ENCODE measurements at places on chromosomes 12 and 14.

DNA sequence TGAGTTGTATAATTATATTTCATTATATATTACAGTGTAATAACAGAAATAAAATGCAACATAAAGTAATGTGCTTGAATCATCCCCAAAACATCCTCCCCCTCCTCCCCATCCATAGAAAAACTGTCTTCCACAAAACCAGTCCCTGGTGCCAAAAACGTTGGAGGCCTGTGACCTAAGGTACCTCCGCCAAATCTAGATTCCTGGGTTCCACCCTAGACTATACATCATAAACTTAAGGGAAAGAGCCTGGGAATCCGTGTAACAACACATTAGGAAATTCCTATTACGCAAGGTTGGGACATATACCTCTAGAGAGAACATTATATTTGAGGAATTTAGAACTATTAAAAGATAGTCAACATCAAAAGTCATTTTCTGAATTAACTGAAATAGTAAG lies 38.0 kb downstream of the SPPL3 start:
- no peak for DNase-seq

- no peak for DNase-seq
Measured at GRCh38 chr14:70139384-70139783, 49.4 kb downstream of the SLC8A3 start.

- DNase-seq = no peak
Measured at GRCh38 chr12:74535536-74535935, 2.1 kb upstream of the ATXN7L3B start.

DNA sequence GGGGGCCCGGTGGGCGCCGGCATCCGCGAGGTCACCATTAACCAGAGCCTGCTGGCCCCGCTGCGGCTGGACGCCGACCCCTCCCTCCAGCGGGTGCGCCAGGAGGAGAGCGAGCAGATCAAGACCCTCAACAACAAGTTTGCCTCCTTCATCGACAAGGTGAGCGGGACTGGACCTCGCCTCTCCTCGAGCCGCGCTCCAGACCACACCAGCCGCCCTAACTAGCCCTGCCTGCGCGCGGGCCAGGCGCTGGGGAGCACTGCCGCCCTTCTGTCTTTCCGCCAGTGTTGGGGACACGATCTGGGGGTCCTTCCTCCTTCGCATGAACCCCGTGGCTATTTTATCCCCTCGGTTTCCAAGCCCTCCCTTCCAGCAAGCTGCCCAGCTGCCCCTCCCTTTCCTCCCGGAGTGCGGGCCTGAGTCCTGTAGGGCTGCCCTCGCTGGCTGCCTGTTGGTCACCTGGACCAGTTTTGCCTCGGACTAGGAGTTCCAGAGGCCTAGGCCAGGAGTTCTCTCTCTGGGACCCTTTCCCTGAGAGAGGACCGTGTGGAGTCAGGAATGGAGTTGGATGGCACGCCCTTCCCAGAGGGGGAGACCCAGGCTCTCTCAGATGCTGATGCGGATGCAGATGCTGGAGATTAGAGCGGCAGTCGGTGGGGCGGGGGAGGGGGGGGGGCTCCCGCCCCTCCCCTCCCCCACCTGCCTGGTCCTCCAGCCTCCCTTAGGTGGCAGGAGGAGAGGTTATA lies 592 bp downstream of the KRT7 start:
- DNase-seq = no peak

GRCh38 chr12:52291267-52291935 lies at the start of gene KRT81:
Gene KRT81, minus strand, starts transcription at chr12:52291534. Its CDS starts 69 bp downstream, at chr12:52291465.
- no peak for DNase-seq

DNA sequence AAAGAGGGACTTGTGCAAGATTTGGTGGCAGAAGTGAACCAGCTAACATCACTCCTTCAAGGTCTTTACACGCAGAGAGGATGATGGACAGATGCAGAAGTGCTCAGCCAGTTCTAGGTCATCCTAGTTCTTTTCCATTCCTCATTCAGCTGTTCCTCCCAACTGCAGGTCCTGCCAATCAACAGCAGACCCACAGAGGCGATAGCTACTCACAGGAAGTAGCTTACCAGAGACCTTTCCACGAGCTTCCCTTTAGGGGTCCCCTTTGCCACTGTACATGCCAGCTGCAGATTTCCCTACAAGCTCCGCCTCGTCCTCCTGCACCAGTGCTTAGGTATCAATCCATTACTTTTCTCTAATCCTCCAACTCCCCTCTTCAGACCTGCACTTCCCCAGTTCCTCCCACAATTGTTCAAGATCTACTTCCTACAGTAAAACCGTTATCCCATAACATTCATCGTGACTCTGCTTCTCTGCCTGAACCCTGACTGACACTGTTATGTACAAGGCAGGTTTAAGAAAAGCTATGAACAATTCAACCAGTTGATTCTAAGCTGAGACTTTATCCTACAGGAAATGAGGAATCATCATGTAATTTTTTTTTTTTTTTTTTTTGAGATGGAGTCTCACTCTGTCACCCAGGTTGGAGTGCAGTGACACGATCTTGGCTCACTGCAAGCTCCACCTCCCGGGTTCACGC lies 22.5 kb downstream of the RECQL start:
- DNase-seq = no peak

- DNase-seq = no peak
Measured at GRCh38 chr12:58847901-58848600, 72.3 kb downstream of the LRIG3 start.

DNA sequence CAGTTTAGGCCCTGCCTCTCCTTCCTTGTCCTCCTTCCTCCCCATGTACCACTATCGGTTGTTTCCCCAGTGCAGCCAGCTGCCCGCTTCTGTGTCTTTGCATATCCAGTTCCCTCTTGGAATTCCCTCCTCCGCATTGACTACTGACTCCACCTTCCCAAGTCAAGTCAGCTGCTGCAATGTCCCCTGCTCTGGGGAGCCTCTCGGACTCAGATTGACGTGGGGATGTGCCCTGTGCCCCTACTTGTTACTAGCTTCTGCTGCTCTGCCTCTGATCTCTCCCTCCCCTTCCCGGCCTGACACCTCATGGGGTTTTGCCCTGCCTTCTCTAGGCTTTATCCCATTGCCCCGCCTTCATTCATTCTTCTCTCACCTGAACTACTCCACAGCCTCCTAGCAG lies 2.1 kb upstream of the CD9 start:
- no peak for DNase-seq

GRCh38 chr12:95949477-95950206 lies 6.5 kb downstream of the AMDHD1 start:
- DNase-seq = no peak

- DNase-seq = no peak
Measured at GRCh38 chr14:94054936-94055335, 26.1 kb downstream of the DDX24 start.

GRCh38 chr12:41962171-41962572 lies 182.5 kb downstream of the GXYLT1 start:
- no peak for DNase-seq

DNA sequence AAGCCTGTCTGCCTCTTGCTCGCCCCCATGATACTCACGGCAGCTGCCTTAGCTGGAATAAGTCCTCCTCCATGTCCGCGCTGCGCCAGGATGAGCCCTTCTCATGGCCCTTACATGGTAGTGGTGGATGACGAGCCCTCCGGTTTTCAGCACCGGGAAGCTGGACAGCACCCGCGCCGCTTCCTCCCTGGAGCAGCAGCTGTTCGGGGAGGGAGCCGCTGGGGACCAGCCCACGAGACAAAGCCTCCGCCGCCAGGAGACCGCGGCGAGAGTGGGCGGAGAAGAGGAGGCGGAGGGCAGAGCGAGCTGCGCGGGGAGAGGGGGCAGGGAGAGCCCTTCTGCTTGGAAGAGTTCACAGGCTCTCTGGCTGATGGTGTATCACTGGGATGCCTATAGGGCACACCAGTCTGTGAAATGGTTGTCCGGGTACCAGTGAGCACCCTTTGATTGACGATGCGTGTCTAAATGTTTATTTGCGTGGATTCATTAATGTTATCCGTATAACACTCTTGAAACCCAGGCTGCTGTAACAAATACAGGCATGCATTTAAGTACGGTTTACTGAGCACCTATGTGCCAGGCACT lies at the start of gene SVOP:
Gene SVOP, minus strand, starts transcription at position 273 of the 585 bp plus-strand sequence. Its CDS starts 200 bp downstream, at position 73.
- no peak for DNase-seq

DNA sequence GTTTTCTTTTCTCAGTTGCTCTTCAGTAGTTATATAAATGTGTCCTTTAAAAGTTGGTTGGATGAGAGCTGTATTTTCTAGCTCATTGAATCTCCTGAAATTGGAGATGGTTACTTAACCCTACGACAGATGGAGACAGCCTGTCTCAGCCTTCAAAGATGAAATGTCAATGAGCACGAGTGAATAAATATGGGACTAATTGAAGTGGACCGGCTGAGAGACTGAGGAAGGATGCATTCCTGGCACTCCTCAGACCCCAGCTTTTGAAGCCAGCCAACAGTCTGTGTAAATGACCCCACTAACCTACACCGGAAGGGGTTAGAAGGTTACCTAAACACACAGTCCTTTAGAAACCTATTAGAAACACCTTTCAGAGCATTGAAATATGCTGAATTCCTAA lies 46.6 kb downstream of the PDZRN4 start:
- DNase-seq = no peak

DNA sequence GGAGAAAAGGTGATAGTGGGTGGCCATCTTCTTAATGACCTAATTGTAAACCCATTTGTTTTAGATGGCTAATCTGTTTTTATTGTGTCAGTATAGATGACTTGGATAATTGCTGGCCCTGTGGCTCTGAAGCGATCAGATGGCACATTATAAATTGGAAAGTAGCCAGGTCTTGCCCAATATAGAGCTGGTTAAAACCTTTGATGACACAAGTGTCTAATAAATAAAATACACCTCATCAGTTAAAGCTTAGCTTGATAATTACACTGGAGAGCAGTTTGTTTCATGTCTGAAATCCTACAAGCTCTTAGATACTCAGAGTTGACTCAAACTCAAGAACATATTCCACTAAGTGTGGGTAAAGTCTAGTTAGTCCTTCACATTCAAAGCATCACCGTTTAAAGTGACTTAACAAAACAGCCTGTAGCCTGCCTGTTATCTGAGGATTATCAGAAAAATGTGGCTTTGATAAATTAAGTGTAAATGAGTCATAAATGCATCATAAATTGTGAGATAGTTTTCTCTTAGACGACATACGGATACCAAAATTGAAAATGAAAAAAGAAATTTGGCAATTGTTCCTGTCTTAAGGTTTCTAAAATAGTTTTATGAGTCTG lies 280.9 kb downstream of the LRIG3 start:
- no peak for DNase-seq

DNA sequence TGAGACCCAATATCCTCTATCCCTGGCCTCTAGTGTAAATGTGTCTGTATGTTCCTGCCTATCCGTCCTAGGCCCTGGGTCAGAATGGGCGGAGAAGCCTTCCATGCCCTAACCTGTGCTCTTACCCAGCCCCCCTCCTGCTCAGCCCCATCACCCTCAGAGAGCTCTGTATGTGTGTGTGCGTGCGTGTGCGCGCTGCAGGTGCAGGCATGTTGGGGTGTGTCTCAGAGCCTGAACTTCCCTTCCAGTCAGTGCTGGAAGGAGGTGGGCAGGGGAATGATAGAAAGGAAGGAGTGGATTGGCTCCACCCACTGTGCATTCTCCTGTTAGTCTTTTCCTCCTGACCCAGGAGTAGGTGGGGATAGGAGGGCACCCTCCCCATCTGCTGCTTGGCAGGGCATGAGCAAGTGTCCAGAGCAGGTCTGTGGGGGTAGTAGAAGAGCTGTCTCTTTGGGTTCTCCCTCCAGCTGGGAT lies 7.2 kb downstream of the NAB2 start:
- DNase-seq = no peak

DNA sequence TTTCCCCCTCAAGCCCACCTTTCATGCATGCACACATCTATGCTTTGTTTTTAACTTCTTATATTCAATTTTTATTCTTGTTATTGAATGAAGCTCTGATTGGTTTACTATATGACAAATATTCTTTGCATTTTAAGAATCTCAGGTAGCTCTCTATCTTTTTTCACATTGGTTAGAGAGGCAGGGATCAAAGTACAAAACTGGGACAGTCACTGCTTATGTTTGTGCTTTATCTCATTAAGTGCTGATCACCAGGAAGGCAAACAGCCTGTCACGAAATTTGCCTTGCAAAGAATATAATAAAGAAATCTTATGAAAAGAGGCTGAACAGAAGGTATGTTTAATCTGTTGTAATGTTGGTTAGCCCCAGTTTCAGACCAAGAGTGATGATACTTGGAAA lies 29.7 kb upstream of the INSM2 start:
- no peak for DNase-seq

DNA sequence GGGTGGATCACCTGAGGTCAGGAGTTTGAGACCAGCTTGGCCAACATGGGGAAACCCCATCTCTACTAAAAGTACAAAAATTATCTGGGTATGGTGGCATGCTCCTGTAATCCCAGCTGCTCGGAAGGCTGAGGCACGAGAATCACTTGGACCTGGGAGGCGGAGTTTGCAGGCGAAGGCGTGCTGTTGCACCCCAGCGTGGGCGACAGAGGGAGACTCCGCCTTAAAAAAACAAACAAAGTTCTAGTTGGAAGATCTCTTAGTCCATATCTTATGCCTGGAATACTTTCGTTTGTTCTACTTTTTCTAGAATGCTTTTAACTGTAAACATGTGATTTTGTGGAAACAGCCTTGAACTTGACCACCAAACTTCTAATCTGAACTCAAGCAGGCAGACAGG lies 38.7 kb downstream of the PPHLN1 start:
- DNase-seq = no peak

- no peak for DNase-seq
Measured at GRCh38 chr12:103028881-103029639, 71.6 kb downstream of the ASCL1 start.

GRCh38 chr12:91870872-91871707 lies 274.6 kb downstream of the BTG1 start:
- DNase-seq = no peak

DNA sequence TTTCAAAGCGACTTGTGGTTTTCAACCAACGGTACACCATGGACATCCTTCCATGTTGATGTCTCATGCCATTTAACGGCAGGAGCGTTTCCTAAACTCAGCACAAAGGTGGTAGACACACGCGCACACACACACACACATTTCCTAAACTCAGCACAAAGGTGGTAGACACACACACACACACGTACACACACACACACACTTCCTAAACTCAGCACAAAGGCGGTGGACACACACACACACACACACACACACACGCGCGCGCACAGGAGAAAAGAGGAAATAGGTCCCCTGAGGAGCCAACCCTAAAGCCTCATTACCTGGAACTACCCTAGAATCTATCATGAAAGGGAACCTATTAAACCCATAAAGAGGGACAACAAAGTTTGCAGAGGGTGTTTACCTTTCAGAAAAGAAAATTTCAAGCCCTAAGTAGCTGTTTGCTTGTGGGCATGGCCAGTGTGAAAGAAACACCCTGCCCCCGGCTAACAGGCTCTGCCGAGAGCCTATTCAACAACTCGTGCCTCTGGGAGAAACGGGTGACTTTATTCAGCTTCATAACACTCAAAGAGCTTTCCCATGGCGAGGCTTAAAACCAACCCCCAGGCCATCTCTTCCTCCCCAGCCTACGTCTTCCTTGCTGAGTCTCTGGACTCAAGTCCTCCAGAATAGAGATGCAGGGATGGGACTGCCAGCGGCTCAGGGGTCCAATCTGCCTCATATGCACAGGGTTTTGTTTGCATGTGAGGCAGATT lies 31.8 kb downstream of the SLC8B1 start:
- DNase-seq = no peak

All from hematopoietic multipotent progenitor cell treated with erythropoietin and hydrocortisone succinate and interleukin-3 and kit ligand, for 15 days (in vitro differentiated cells).